ENCODE measurements at places on chromosomes 13 and 19. TPM values are rescaled to one million over a fixed set of nuclear protein-coding genes. Genes with fewer than 3 reads are reported as not detected.

DNA sequence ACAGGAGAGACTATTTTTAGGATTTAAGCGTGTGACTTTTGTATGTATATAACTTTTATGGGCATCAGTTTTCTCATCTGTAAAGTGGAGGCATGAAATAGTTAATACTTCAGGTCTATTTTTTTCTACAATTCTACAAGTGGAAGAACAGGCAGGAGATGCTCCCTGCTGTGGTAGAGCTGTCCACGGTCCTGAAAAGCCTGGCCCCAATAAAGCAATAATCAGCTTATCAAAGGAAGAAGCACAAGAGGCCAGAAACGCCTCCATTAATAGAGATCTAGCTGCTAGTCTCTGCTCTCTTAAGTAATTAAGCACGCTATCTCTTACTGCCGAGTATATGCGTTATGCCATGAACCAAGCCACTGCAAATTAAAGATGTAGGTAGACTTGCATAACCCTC, 28.0 kb upstream of the WASF3 start:
- no peaks in the 10 kb centered on the region for H3K36me3 ChIP-seq
- H3K27me3 ChIP-seq = no peaks in the 10 kb centered on the region
- H3K27ac ChIP-seq = no peak overlapping the region

GRCh38 chr19:17389957-17390664, 3.9 kb downstream of the CCDC194 start:
- H3K27me3 ChIP-seq = no peaks in the 10 kb centered on the region
- DNase-seq = no peak
- H3K36me3 ChIP-seq = no peaks in the 10 kb centered on the region
- peak overlapping the region; percentile 45 for H3K27ac ChIP-seq
- H3K4me1 ChIP-seq = peaks cover 2% of the 10 kb centered on the region

GRCh38 chr19:2223959-2224358, 12.2 kb downstream of the PLEKHJ1 start:
- H3K4me3 ChIP-seq = no peak overlapping the region
- DNase-seq = no peak
- H3K4me1 ChIP-seq = no peaks in the 10 kb centered on the region
- H3K27me3 ChIP-seq = no peaks in the 10 kb centered on the region
- no peaks in the 10 kb centered on the region for H3K36me3 ChIP-seq

CFD gene
- total RNA-seq = 6,770 TPM

Data from breast epithelium (tissue), 4 donors.